ENCODE measurements at places on chromosomes 6 and 20. TPM values are rescaled to one million over a fixed set of nuclear protein-coding genes. Genes with fewer than 3 reads are reported as not detected.

Gene CD2AP
- total RNA-seq = 13.4 TPM

Gene HLA-DOB
- 2.9 TPM for total RNA-seq

Gene FGD2
- total RNA-seq = 7.1 TPM

Gene HRH3
- not detected for total RNA-seq

Gene KIAA1755
- total RNA-seq = 1.2 TPM

Gene ARMH2
- not detected for total RNA-seq

Gene THBS2
- 56.0 TPM for total RNA-seq

Gene SNAI1
- total RNA-seq = not detected

Gene CRIP3
- total RNA-seq = not detected

Gene CNKSR3
- total RNA-seq = 9.4 TPM

Gene VNN1
- total RNA-seq = not detected

Gene LY6G6F
- total RNA-seq = not detected

Gene PRICKLE4
- total RNA-seq = 4.4 TPM

Gene SLC13A3
- total RNA-seq = not detected

Gene HUS1B
- not detected for total RNA-seq

Gene TFEB
- 12.9 TPM for total RNA-seq

Gene EMILIN3
- total RNA-seq = 2.9 TPM

Gene CBLN4
- not detected for total RNA-seq

Gene APCDD1L
- total RNA-seq = 2.0 TPM

Gene MYMX
- total RNA-seq = not detected

Gene GSTA4
- 101 TPM for total RNA-seq

Gene CD40
- not detected for total RNA-seq

Gene PCK1
- total RNA-seq = 10.5 TPM

Data from stomach (tissue), 19 donors.